Activated CD4-positive, alpha-beta T cell treated with anti-CD3 and anti-CD28 coated beads, Interleukin-2, amount 10 ng/mL, durations not matched to agents 7 days and 5 days (primary cell): ENCODE measurements at places on chromosomes 1 and 21.

GRCh38 chr1:63000508-63000907, 216.6 kb downstream of the ATG4C start:
- DNase-seq, result no peak

DNA sequence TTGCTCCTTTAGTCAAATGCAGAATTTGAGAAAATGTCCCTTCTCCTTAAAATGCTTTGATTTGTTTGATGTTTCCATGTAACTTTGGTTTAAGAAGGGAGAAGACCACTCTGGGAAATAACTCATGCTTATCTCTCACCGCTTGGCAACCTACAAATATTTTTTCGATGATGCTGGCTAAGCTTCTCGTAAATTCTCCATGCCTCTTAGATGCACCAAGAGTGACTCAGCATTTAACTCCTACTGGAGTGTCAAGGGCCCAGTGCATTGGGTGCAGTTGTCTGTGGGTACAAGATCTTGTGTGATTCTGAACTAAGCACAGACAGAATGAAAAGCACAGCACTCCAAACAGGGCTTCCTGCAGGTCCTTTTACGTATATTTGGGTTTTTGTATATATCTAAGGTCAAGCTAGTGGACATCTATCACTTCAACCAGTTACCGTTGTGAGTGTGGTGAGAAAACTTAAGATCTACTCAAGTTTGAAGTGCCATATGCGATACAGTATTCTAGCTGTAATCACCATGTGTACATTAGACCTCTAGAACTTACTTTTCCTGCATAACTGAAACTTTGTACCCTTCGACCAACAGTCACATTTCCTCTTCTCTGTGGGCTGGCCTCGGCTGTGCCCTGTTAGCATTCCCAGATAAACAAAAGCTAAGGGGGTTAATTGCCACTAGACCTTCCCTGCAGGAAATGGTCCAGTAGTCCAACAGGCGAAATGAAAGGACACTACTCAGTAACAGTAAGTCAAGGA, 55.8 kb downstream of the COL18A1 start:
- DNase-seq, result no peak

- DNase-seq, result no peak
Observed at GRCh38 chr1:180536821-180537372, 21.9 kb upstream of the OVAAL start.

GRCh38 chr1:214459895-214460294, 91.5 kb downstream of the PTPN14 start:
- no peak for DNase-seq

DNA sequence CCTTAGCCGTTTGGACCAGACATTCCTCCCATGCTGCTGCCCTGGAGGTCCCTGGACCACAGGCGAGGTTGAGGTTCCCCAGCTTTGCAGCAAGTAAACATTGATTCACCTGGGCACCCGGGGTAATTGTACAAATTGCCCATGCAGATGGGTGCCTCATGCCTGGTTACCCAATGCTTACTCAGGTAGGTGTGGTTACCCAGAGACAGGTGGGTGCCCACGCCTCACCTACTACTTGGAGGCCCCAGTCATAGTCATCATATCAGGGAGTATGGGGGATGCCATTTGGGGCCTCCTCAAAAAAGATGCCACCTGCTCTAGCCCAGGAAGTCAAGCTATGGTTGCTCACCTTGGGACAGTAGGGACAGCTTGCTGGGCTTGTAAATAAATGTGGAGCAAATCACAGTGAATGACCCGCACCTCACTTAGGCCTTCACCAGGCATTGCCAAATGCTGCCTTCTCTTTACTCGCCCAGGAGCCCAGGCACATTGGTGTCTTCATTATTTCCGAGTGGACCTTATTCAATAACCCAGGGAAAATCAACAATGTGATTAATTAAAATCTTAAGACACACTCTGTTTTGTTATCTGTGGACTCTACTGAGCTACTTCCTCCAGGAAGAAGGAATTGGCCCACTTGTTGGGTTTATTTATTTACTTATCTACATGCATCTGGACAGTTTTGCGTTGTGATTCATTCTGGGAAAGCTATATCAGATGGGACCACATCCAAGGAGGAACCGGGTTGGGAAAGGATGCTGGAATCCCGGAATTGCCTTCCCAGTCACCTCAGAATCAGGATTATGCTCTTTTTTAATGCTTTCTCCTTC, 35.6 kb upstream of the GRHL3 start:
- no peak for DNase-seq

DNA sequence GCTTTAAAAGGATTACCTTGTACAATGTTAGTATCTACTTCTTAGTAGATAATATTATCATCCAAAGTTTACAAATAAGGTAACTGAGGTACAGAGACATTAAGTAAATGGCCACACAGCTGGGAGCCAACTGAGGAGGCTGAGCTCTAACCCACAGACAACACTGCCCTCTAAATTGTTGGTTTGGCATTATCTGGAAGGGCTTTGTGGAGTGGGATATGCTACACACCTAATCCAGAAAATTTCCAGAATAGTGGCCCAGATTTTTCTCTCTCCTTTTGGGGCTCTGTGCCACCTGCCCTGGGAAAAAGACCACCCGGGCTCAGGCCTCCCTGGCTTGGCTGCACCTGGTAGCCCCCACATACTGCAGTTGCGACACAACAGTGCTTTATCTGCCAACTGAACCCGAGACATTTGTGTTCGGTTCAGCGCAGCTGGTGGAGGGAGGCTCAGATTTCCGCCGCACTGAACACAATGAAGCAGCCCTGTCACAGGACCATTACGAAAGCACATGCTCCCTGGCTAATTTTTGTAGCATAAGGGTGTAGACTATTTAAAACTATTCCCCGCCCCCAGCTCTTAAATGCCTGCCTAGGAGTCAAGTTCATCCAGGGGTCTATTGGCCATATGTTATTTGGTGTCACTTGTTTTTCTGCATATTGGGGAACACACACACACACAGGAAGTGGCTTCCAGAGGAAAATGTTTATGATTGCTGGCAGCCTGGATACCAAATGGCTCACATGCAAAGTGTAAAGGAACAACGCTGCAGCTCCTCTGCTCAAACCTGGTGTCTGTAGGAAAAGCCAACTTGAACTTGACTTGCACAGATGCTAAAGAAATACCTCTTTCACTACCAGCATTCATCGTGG, 92.3 kb upstream of the ESRRG start:
- no peak for DNase-seq

DNA sequence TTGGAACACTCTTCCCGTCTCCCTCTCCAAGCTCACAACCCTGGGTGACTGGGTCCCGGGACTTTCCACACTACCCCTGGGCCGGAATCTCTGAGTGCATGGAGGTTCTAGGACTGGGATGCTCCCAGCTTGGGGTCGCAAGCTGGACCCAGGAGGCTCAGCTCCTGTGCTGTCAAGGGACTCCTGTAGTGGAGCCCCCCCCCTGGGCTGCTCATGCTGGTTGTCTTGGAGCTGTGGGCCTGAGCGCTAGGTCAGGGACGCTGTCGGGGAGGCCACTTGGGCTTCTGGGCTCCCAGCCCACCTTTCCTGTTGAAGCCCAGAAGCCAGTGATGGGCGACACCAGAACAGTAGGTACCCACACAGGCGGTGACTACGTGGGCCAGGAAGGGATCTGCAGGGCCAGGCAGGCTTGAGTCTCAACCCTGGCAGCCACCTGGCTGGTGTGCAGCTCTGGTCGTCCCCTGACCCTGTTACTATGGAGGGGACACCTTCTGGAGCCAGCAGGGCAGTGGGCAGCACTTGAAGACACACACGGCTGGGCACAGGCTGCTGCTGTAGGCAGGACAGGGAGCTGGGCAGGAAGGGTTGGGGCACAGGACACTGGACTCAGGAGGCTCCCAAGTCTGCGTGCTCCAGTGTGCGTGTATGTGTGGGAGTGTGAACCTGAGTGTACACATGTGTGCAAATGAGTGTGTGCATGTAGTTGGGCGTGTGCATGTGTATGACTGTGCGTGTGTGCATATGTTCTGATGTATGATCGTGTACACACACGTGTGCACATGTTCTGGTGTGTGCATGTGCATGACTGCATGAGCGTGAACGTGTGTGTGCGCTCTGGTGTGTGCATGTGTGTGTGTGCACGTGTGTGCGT, 3.0 kb downstream of the MMEL1 start:
- DNase-seq, result no peak

GRCh38 chr1:226033582-226033981, 28.9 kb upstream of the H3-3A start:
- no peak for DNase-seq
